ENCODE measurements at places on chromosomes 4 and X. TPM values are rescaled to one million over a fixed set of nuclear protein-coding genes. Genes with fewer than 3 reads are reported as not detected.

The CTAG2 gene
- total RNA-seq: not detected

The DRD5 gene
- total RNA-seq: not detected

The GC gene
- total RNA-seq: not detected

The CT47B1 gene
- total RNA-seq: not detected

The RNF128 gene
- 0.12 TPM for total RNA-seq

The S100P gene
- total RNA-seq: 210 TPM

The FAT1 gene
- 83.1 TPM for total RNA-seq

The GAGE12E gene
- total RNA-seq: not detected

The PABPC4L gene
- total RNA-seq: not detected

The HSD17B13 gene
- 0.17 TPM for total RNA-seq

The CXCL3 gene
- total RNA-seq: 11.1 TPM

The ARR3 gene
- total RNA-seq: not detected

The MAMLD1 gene
- 0.72 TPM for total RNA-seq

The FAM9C gene
- not detected for total RNA-seq

GRCh38 chr4:90715242-90715641, 588.0 kb downstream of the CCSER1 start:
- no peak for DNase-seq

- DNase-seq: no peak
Observed at GRCh38 chr4:126762663-126763247, 870.0 kb upstream of the INTU start.

GRCh38 chr4:118047043-118047442, 12.8 kb downstream of the NDST3 start:
- DNase-seq: no peak

DNA sequence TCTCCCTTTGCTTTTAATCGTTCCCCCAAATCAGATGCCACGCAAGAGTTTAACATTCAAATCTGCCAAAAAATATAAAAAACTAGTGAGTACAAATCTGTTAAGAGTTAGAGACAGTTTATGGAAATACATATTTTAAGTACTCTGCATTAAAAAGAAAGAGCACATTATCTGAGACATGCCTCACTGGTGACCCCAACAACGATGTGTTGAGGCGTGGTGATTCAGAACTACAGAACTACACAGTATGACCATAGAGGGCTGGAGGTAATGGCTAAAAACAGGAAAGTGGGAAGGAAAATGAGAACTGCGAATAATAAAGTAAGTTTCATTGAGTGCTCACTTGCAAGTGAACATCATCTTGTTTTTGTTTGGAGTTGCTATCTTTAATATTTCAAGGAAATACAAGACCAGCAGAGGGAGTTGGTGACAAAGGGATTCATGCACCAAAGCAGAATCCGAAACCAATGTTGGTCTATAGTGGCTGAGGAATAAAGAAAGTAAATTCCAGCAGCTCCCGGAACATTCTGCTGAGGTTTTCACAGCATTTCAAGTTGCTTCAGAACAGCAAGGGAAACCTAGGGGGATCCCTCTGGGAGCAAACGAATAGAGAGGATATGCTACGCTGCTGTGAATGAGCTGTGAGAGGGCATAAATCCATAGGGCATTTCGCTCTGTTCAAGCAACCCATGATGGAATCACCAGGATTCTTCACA, 92.2 kb downstream of the DCHS2 start:
- peak; percentile 23 for DNase-seq

DNA sequence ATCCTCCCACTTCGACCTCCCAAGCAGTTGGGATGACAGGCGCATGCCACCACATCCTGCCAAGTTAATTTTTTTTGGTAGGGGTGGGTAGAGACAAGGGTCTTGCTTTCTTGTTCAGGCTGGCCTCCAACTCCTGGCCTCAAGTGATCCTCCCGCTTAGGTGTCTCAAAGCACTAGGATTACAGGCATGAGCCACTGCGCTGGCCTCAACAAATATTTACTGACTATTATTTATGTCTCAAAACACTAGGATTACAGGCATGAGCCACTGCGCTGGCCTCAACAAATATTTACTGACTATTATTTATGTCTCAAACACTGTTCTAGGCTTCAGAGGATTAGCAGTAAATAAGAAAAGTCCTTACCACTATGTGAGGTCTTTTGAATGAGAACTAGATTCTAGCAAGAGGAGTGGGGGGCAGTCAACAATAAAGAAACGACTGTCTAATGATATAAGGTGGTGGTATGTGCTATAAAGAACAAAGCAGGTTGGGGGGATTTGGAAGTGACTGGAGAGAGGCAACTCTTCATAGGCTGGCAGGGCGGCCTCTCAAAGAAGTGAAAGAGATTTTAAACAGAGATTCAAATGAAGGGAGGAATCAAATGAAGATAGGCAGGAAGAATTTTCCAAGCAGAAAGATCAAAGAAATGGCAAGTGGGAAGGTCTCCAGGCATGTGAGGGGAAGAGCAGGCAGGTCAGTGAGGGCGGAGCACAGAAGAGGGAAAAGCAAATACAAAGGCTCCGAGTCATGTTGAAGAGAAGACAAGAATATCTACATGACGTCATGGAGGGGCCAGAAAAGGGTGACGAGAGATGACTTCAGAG, 12.7 kb upstream of the ACSL1 start:
- no peak for DNase-seq

DNA sequence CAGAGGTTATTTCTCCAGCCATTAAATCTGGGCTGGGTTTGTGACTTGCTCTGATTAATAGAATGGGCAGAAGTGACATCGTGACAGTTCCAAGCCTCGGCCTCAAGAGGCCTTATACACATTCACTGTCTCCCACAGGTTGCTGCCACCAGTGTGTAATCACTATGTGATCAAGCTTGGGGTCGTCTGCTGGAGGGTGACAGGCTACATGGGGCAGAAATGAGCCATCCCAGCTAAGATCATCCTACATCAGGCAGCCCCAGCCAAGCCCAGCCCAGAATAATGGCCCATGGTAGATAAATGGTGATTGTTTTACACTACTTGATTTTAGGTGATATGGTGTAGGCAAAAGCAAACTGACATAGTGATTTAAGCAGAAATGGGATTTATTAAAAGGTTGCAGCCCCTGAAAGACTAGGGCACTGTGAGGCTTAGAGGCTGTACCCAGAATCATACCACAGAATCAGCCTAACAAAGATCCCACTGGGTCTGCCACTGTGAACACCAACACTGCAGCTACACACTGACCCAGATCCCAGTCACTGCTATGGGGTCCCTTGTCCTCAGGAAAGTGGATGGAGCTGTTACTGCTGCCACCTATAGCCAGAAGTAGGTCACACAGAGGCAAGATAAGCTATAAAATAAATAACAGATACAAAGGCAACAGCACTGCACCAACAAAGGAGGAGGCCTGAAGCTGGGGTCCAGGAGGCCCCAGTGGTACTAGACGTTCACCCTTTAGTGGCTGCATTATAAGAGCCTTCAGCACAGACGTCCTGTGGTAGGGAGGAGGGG, 159.6 kb upstream of the RBPJ start:
- DNase-seq: no peak

GRCh38 chrX:146224442-146224841, 406.8 kb downstream of the SLITRK2 start:
- no peak for DNase-seq

- DNase-seq: no peak
Observed at GRCh38 chrX:73851014-73852009, 288.3 kb downstream of the CHIC1 start.

- no peak for DNase-seq
Observed at GRCh38 chrX:19343085-19343534, 617 bp upstream of the PDHA1 start.

DNA sequence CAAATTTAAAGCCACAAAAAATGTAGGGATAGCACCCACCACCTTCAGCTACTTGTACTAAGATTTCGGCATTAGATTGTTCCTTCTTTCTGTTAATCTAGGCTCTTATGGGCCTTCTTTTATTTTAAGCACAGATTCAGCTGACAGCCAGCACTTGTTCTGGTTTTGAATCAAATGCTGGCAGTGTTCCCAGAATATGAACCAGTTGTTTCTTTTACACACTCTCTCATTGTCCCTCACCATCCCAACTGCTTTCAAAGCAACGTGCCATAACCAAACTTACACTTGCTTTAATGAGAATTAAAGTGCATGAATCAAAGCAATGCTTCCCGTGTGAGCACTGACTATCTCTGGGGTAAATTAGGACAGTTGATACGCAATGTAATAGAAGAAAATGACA, 744.5 kb upstream of the FAM241A start:
- DNase-seq: no peak

DNA sequence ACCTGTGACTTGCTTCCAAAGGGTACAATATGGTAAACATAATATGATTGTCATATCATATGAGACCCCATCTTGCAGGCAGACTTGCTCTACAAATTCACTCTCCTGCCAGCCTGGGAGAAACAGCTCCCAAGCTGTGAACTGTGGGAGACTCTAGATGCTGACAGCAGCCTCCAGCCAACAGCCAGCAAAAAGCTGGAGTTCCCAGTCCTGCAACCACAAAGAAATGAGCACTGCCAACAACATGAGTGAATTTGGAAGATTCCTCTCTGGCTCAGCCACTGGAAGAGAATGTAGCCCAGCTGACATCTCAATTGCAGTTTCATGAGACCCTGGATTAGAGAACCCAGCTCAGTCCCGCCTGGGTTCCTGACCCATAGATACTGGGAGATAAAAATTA, 145.4 kb downstream of the QDPR start:
- DNase-seq: no peak

GRCh38 chr4:5142726-5143125, 91.4 kb downstream of the STK32B start:
- no peak for DNase-seq

DNA sequence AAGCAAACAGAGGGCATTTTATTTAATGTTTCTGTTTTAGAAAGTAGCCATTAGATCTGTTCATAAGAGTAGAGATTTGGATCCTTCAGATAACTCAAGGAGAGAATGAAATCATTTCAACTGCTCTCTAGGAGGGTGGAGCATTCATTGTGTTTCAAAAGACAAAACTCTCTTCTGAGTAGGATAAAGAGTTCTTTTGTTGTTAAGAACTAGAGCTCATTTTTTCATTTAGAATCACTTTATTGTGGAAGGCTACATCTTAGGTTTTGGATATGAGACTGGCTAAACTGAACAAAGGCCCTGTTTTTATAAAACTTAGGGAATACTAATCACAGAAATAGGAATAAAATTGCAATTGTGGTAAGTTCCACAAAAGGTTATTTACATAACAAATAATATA, 193.9 kb upstream of the PCDH10 start:
- no peak for DNase-seq

DNA sequence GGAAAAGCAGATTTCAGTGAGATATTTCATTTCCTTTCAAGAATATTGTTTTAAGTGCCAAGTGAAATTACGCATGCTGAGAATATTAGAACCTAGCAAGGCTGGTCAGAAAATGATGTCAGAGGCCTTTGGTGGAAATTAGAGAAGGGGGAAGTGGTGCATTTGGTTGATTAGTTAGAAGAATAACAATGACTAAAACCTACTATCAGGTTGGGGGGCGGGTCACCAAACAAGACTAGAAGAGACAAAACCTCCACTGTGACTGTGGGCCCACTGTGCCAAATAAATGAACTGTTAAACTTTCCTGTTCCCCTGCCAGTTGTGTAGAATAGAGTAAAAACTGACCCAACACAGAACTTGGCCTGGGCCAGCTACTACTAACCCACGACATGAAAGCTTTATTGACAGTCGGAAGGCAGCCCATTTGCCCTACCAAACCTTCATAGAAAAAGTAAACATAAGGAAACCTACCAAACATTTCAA, 2.9 kb downstream of the RAPGEF2 start:
- DNase-seq: no peak

- no peak for DNase-seq
Observed at GRCh38 chr4:169770416-169770815, 12.7 kb upstream of the HPF1 start.

GRCh38 chr4:83604321-83604720, 68.4 kb downstream of the GPAT3 start:
- no peak for DNase-seq

GRCh38 chrX:72624194-72624593, 51.6 kb upstream of the HDAC8 start:
- DNase-seq: no peak

DNA sequence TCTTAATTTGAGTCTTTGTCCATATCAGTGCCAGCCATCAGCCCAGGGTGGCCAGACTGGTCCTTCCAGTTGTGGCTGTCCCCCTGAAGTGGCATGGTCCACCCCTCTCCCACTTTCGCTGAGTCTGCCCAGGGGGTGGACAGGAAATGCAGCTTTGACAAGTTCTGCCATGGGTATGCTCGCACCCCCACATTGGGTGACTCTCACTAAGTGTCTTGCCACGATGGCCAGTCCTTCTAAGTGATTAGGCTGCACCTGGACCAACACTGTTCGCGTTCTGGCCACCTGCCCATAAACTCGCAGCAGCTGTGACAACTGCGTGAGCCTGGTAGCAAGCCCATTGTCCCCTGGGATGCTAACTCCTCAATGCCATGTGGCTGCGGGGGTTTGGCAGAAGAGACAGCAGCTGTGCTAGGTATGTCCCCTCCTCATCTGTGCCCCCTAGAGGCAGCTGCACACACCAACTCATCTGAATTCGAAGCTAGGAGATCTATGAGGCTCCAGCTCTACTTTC, 10.0 kb upstream of the LNX1 start:
- no peak for DNase-seq

GRCh38 chr4:93018806-93019205, 715.0 kb downstream of the GRID2 start:
- DNase-seq: no peak

GRCh38 chr4:15961781-15962510, 1.0 kb downstream of the FGFBP2 start:
- DNase-seq: no peak

GRCh38 chr4:139142980-139143379, 34.0 kb downstream of the ELF2 start:
- no peak for DNase-seq
